ENCODE measurements at places on chromosomes 2 and 18. TPM values are rescaled to one million over a fixed set of nuclear protein-coding genes. Genes with fewer than 3 reads are reported as not detected.

CAVIN2 gene
- not detected for total RNA-seq

AFTPH gene
- total RNA-seq: 36.6 TPM

LBX2 gene
- total RNA-seq: 1.6 TPM

CYP27C1 gene
- not detected for total RNA-seq

FRZB gene
- total RNA-seq: not detected

GALNT13 gene
- total RNA-seq: not detected

XDH gene
- total RNA-seq: not detected

CAMKMT gene
- 11.2 TPM for total RNA-seq

ZSWIM2 gene
- not detected for total RNA-seq

SGO2 gene
- 32.3 TPM for total RNA-seq

SYT4 gene
- not detected for total RNA-seq

CSRNP3 gene
- not detected for total RNA-seq

TTC27 gene
- total RNA-seq: 44.9 TPM

EGR4 gene
- total RNA-seq: 0.46 TPM

CROCC2 gene
- not detected for total RNA-seq

CCDC148 gene
- total RNA-seq: not detected

UGT1A1 gene
- not detected for total RNA-seq

FOXD4L1 gene
- total RNA-seq: 0.14 TPM

SLC8A1 gene
- 5.5 TPM for total RNA-seq

LIMS3 gene
- not detected for total RNA-seq

NXPH2 gene
- total RNA-seq: not detected

NDC80 gene
- total RNA-seq: 41.5 TPM

CCDC68 gene
- total RNA-seq: not detected

MRPL19 gene
- 73.5 TPM for total RNA-seq

LOXHD1 gene
- not detected for total RNA-seq

UGT1A5 gene
- total RNA-seq: not detected

CNTNAP5 gene
- total RNA-seq: not detected

DUSP19 gene
- total RNA-seq: 1.6 TPM

TMEM200C gene
- not detected for total RNA-seq

MROH2A gene
- total RNA-seq: not detected

PTPRM gene
- total RNA-seq: 5.6 TPM

HRH4 gene
- 0.16 TPM for total RNA-seq

CHRND gene
- total RNA-seq: not detected

NEURL3 gene
- 0.16 TPM for total RNA-seq

NPAS2 gene
- total RNA-seq: 5.6 TPM

HOXD3 gene
- total RNA-seq: not detected

EMILIN2 gene
- 53.4 TPM for total RNA-seq

VAMP5 gene
- 41.3 TPM for total RNA-seq

MOB4 gene
- total RNA-seq: 19.5 TPM

ABCG5 gene
- total RNA-seq: 0.14 TPM

PRKAG3 gene
- total RNA-seq: not detected

CHPF gene
- 41.9 TPM for total RNA-seq

HNMT gene
- not detected for total RNA-seq

POU3F3 gene
- total RNA-seq: not detected

SERPINB13 gene
- not detected for total RNA-seq

PROKR1 gene
- not detected for total RNA-seq

TUBB8B gene
- total RNA-seq: not detected

SLC23A3 gene
- 1.9 TPM for total RNA-seq

EDAR gene
- 0.11 TPM for total RNA-seq

IL37 gene
- total RNA-seq: not detected

LAPTM4A gene
- 27.3 TPM for total RNA-seq

SERPINB2 gene
- total RNA-seq: not detected

TNFAIP6 gene
- total RNA-seq: not detected

COL4A3 gene
- not detected for total RNA-seq

SRD5A2 gene
- not detected for total RNA-seq

PPP1R1C gene
- not detected for total RNA-seq

OTOS gene
- total RNA-seq: not detected

ATOH8 gene
- 0.07 TPM for total RNA-seq

WDR7 gene
- 25.4 TPM for total RNA-seq

CUL3 gene
- 79.6 TPM for total RNA-seq

All from activated T-helper 2 cell treated with anti-CD3 and anti-CD28 coated beads, Interferon-gamma antibody, Interleukin-2, Interleukin-4, amounts not matched to agents 10 μg/mL and 5 μg/mL and 100 μg/mL, durations not matched to agents 14 hours and 24 hours and 36 hours (primary cell).